Stimulated activated CD4-positive, alpha-beta T cell treated with anti-CD3 and anti-CD28 coated beads, Interleukin-15, amount 100 ng/mL, for 48 hours (primary cell): ENCODE measurements at places on chromosomes 2 and 18.

DNA sequence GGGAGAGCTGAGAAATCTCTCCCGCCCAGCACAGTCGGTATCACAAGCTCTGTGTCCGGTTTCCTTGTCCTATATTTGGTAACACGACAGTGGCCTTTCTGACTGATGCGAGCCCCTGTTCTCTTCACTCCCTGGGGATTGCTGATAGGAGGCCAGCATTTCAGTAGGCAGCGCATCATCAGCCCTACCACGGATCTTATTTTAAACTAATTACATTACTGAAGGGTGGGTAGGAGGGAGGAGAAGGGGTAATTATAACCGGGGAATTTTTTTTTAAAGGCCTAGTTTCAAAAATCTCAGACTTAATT lies 125.6 kb upstream of the LGALSL start:
- no peak for DNase-seq

DNA sequence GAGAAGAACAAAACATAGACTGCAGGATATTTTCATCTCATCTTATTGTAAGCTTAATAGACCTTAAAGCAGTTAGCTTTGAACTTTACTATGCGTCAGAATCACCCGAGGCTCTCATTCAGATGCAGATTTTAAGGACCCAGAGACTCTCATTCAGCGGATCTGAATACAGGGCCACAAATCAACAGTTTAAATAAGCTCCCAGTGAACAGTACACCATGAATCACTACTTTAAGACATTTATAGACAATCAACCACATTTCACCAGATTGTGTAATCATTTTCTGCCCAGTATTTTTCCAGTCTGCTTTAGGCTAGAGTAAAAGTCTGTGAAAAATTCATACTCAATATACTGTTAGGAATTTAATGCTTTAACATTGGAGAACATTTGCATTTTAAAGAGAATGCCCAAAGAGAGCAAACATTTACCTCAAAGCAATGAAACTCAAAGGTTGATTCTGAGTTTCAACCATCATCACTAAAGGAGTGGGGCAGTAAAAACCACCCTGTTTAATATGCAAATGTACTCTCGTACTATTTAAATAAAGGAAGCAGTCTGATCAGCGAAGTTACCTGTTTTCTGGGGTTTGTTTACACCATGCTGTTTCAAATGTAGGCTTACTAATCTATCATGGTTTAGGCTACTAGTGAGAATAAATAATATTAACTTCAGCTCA lies 11.0 kb upstream of the ALPK2 start:
- no peak for DNase-seq

DNA sequence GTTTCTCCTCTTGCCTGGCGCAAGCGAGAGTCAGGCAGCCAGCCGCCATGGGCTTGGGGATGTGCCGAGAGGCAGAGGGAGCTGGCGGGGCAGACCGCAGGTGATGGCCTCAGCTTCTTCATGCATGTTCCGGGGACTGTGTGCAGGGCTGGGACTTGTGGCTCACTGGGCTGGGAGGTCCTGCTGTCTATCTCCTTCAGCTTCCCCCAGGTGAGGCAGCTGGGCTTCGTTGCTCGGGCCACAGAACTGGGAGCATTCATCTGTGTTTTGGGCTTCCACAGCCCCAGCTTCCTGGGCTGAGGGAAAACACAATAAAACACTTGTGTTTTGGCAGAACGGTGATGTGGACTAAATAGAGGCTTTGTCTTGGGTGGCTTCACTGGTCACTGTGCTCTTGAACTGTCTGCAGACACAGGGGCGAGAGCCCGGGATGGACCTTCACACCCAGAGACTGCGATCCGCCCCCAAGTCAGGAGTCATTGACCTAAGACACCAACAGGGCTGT lies 93.5 kb downstream of the DYSF start:
- DNase-seq, result no peak

DNA sequence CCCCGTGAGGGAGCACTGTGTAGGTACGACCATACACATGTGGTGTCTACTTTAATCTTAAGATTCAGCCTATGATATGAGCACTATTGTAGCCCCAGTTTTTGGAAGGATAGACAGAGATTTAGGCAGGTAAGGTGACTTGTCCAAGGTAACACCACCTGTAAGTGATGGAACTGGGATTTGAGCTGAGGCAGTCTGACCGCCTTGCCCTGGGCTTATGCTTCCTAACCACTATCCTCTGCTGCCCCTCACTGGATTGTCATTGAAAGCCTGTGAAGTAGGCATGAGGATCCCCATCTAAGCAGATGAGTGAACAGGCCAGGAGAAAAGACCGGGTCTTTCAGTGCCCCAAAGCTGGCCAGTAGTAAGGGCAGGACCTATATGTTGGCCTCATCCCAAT lies 343.8 kb downstream of the CYRIA start:
- no peak for DNase-seq

DNA sequence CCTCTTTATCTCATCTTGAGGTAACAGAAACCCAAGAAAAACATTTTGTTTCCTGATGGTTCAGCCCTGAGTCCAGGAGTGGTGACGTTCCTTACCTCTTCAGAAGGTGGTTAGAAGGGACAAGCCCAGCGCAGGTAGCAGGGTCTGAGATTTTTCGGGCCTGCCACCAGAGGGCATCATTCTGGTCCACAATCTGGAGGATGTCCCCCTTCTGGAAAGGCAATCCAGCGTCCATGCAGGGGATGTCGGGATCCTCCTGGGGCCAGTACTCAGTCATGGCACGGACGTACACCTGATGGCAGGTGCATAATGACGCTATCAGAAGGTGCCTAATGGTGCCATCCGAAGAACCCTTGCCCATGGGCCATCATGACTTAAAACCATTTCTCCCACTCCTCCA lies 17.7 kb downstream of the MPP4 start:
- DNase-seq, result peak; percentile 4

DNA sequence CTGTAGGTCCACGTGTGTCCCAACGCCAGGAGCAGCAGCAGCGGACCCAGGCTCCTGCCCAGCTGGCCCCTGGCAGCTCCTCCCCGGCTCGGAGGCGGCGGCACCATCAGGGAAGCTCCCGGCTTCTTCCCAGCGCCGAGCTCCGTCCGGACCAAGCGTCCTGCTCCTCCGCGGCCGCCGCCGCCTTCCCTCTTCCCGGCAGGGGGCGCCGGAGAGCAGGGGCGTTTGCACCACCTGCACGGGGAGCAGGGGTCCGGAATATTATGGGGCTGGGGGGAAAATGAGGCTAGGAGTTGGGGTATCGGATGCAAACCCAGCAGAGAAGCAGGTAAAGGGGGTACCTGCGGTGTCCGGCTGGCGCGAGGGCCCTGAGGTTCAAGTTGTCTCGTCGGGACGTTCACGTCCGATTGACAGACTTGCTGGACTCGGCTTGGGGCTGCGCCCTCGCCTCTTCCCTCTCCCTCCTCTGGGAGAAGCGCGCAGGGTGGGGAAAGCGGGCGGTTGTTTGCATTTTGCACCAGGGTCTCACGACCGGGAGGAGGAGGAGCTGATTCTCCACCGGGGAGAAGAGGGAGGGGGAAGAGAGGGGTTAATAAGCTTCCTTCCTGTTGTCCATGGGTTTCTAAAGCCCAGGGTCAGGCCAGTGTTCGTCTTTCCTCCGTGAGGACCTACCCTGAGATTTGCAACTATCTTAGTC lies at the start of gene CCBE1:
Gene CCBE1 (minus strand): TSS at position 188 of the 697 bp plus-strand sequence.
- peak; percentile 31 for DNase-seq

GRCh38 chr2:158777077-158777476 lies 18.0 kb upstream of the DAPL1 start:
- DNase-seq, result no peak
